GM23338 (cell line): ENCODE measurements at places on chromosomes 1 and 21.

- no peak for DNase-seq
Observed at GRCh38 chr1:119602169-119602568, 45.9 kb downstream of the ZNF697 start.

DNA sequence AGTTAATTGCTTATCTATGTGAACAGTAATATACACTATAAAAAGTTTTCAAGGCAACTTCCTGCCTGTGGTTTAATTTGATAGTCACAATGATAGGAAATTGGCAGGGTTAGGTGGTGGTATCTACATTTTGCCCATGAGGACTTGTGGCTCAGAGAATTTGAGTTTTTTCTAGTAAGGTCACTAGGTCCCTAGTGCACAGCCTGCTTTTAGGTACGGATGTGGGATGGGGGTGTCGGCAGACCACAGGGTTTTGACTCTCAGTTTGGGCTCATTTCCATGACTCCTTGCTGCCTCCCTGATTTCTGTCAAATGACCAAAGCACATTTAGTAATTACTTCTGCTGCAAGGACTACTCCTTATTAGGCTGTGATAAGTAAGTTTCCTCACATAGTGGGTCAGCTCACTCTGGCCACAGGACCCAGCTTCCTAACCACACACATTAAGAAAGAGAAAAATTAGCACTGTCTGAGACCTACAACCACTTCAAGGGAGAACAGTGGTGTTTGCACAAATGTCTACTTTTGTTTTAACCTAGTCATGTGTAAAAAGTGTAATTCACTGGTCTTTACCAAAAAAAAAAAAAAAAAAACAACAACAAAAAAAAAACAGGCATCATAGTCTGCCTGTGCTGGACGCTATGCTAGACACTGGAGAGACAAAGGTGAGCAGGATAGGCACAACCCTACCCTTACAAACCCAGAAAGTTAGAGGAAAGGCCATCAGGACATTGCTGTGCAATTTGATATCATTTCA lies 43.7 kb downstream of the MRPL39 start:
- DNase-seq = no peak

DNA sequence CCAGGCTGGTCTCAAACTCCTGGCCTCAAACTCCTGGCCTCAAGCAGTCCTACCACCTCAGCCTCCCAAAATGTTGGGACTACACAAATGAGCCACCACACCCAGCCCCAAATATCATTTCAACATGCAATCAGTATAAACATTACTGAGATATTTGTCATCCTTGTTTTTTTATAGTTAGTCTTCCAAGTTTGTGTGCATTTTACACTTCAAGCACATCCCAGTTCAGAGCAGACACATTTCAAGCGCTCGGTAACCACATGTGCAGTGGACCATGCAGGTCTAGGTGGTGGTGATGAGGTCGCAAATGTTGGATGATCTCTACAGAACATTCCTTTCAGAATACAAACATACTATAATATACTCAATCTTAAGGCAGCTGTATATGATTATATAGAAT lies 23.8 kb upstream of the APP start:
- no peak for DNase-seq

DNA sequence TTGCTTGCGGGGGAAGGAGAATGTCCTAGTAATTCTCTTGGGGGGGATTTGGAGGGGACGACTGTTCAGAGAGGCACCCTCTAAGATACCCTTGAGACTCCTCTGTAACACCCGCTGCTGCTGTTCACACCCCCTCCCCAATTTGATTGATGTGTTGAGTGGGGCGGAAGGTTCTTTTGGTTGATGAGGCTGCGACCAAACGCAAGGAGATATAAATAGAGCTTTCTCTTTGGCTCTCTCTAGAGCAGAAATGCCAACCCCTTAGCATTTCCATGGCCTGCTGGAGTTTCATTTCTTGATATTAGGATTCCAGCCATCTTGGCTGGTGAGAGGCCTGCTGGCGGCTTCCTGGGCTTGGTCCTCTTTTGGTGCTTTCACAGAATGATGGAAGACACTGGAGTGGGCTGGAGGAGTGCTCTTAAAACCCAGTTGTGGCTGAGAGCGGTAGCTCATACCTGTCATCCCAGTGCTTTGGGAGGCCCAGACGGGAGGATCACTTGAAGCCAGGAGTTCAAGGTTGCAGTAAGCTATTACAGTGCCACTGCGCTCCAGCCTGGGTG lies 2.0 kb downstream of the PIK3CD start:
- DNase-seq = no peak

DNA sequence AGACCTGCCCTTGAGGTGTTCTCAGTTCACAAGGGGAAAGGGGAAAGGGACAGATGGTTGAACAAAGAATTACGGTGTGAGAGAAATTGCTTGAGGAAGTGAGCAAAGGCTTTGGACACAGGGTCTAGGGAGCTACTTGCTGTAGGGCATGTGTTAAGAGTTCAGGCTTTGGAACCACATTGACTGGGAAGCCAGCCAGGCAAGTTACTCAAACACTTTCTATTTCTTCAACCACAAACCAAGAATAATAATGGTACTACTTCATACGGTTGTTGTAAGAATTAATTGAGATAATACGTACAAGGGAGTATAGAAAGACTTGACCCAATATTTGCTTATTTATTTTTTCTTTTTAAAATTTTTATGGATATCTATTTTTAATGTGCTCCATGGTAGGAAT lies 26.6 kb downstream of the AK4 start:
- no peak for DNase-seq

DNA sequence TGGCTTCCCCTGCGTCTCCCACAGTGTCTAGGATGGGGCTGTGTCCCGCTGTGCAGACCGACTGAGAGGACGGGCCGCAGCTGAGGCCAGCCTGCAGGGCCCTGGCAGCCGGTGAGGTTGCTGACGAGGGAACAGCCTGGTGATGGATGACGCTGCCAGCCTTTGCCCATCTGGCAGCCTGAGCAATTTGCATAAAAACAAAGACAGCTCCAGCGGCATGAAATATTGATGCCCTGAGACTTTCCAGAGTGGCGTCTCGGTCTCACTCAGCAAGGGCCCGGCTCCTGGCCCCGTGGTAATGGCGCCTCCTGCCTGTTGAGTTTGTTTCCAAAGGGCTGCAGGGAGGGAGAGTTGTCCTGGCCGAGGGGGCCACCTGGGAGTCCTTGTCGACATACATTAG lies 19.1 kb upstream of the KCNA10 start:
- peak; percentile 19 for DNase-seq

GRCh38 chr1:65658122-65658521 lies 134.6 kb upstream of the PDE4B start:
- DNase-seq = no peak
